ENCODE measurements at places on chromosomes 1 and 21. TPM values are rescaled to one million over a fixed set of nuclear protein-coding genes. Genes with fewer than 3 reads are reported as not detected.
A peak's percentile ranks its signal among the peaks of the same experiment; 100 is the strongest.

The OR10J1 gene
- total RNA-seq, result not detected

The SZT2 gene
- 12.2 TPM for total RNA-seq

GRCh38 chr1:116808200-116808847 is 54.1 kb downstream of the CD2 start:
- DNase-seq, result no peak

DNA sequence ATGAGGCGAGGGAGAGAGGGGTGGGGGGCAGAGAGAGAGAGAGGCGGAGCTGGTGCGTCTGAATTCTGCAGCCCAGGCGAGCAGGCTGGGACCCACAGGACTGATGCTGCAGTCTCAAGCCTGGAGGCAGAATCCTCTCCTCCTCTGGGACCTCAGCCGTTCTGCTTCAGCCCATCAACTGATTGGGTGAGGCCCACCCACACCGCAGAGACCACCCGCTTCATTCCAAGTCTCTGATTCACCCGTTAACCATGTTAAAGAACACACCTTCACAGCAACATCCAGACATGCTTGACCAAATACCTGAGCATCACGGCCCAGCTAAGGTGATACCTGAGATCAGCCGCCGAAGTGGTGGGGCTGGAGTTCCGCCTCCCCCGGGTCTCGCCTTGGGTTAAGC is 147.8 kb downstream of the NPHP4 start:
- no peak for DNase-seq

DNA sequence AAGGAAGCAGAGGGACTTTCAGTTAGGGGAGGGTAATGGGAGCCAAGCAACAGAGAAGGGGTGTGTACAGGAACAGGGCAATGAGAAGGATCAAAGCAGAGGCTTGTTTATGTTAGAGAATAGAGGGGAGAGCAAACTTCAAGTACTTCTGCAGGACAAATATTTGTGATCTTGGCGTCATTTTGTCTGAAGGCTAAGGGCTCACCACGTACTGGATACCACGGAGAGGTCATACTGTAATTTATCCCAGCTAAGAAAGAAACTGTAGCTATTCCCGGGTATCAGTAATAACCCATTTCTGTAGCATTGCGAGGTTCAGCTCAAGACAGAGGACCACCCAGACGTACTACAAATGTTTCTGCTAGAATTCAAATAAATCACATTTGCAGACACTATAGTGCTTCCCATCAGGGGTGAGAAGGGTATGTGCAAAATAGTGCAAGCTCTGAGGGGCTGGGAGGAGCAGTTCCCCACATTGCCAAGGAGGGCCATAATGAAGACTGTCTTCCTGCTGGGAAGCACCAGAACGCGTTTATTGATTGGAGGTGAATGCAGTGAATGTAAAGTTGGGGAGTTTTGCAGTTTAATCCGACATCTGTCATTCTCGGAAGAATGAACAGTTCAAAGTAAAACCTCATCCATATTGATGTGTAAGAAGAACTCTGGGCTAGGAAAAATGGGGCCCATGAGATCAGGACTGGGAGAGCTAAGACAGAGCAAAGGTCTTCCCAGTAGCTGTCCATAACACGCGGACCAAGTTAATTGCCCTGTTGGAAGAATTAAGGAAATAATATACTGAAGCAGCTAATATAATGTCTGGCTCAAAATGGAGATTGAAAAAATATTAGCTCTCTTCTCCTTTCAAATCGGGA is 136.9 kb downstream of the RWDD3 start:
- DNase-seq, result no peak

GRCh38 chr21:38957575-38958322 is 152.0 kb downstream of the ETS2 start:
- DNase-seq, result no peak

- DNase-seq, result no peak
Measured at GRCh38 chr21:38936240-38936639, 130.5 kb downstream of the ETS2 start.

- DNase-seq, result no peak
Measured at GRCh38 chr1:229538945-229539344, 19.6 kb downstream of the ABCB10 start.

DNA sequence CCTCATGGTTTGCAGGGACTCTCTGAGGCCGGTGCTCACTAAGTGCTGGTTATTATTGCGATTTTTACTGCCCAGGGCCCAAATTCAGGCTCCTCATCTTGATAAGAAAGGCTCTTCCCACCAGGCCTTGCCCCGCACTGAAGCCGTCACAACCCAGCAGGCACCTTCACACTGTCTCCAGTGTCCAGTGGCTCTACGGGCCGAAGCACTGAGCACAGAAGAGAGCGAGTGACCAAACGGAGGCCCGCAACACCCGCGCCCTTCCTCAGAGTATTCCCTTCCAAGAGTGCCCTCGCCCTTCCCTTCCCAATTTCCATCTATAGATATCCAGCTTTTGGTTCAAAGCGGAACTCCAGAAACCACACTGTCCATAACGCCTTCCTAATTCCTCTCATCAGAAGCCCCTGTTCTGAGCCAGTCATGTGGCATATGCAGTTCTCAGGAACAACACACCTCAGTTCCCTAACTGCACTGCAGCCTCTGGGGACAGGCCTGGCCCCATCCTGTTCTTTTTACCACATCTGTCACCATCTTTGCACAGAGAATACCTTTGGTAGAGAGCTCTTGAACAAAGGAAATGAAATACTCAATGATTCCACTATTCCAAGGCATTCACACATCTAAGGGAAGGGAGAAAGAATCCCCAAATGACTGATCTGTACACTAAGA is 15.1 kb downstream of the FALEC start:
- peak; percentile 11 for DNase-seq

Measured in H7 (cell line).